Trophoblast cell (in vitro differentiated cells and primary cell): ENCODE measurements at places on chromosomes 13 and 19.

- no peak for DNase-seq
These were observed 288.2 kb downstream of the MYO16 start for GRCh38 chr13:108917581-108917980.

DNA sequence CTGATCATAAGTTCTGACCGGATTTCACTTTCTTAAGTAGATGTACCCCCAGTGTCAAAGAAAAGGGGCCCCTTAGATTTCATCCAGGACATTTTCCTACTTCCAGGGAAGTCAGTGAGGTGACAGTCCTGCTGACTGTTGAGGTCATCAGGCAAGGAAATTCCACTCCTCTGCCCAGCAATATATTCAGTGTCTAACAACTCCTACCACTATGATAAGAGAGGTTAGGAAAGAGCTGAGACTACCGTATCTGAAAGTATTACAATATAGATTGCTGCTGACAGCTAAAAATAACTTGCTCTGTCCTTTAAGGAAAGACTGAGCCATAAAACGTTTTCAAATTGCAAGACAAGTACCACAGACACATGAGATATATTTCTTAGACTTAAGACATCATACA, 325.1 kb downstream of the EFNB2 start:
- no peak for DNase-seq

GRCh38 chr19:6044056-6044805, 66.1 kb downstream of the RFX2 start:
- DNase-seq, result no peak

DNA sequence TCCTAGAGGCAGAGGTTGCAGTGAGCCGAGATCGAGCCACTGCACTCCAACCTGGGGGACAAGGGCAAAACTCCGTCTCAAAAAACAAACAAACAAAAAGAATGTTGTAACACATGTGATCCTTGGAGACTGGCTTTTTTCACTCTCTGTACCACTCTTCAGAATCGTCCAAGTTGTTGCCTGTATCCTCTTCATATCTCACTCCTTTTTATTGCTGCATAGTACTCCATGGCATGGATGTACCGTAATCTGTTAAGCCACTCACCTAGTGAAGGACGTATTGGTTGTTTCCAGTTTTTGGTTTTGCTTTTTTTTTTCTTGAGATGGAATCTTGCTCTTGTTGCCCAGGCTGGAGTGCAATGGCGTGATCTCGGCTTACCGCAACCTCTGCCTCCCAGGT, 7.0 kb upstream of the CD22 start:
- DNase-seq, result no peak

GRCh38 chr13:112686364-112686763, 3.5 kb upstream of the ATP11A start:
- no peak for DNase-seq

DNA sequence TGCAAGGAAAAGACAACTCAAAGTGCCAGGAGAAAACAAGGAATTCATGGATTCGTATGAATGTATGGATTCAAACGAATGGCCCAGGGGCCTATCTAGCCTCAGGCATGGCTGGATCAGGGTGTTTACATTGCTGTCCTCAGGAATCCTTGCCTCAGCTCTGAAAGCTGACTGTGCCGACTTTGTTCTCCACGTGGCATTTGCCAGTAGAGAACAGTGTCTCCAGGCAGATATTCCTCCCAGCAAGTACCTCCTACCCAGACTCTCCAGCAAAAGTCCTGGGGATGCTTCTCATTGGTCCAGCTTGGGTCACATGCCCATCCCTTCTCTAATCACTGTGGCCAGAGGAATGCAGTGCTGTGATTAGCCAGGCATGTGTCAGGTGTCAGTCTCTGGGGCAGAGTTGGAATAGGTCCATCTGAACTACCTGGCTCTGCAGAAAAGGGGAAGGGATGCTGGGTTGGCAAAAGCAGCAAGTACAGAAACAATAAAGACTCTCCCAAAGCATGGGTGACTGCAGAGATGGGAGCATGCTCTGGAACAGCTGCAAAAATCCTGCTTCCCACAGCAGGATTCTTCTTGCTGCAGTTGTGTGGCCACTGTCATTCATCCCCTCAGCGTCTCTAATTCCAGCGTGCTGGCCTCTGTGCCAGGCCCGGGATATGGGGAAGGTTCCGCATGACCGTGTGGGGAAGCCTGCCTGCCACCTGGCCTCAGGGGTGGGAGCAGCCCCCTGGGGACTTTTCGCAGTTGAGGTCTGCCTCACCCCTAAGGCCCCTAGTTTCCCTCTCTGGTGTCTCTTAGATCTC, 30.0 kb downstream of the CCNE1 start:
- DNase-seq, result peak; percentile 100

- peak; percentile 33 for DNase-seq
These were observed 14.7 kb downstream of the CDX2 start for GRCh38 chr13:27954406-27954851.

- no peak for DNase-seq
These were observed 29.0 kb downstream of the GPX4 start for GRCh38 chr19:1132552-1133383.

DNA sequence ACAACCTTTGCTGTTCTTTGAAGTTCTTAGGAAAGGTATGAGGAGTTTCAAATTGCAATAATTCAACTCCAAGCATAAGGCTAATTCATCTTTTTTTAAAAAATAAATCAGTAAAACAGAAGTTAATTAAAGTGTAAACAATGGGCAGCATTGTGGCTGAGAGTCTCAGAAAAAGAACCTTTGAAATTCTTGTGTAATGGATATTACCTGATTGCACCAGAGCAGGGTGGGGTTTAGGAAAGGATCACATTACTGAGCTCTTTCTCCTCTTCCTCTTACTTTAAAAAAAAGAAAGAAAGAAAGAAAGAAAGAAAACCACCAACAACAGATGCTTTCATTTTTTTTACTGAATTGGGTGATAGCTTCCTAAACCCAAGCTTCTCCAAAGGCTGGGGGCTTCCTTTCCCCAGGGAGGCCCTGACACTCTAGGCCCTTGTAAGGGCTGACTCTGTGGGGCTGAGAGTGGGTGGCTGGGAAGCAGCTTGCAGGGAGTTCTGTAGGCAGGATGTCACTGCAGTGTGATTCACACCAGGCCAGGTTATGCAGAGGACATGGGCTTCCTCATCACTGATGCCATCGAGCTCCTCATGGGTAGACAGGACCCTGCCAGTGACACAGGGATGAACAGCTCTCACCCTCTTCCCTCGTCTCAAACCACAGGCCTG, 564.5 kb downstream of the FGF9 start:
- no peak for DNase-seq

- peak; percentile 44 for DNase-seq
These were observed 2.1 kb upstream of the UTP14C start for GRCh38 chr13:52022356-52022755.

DNA sequence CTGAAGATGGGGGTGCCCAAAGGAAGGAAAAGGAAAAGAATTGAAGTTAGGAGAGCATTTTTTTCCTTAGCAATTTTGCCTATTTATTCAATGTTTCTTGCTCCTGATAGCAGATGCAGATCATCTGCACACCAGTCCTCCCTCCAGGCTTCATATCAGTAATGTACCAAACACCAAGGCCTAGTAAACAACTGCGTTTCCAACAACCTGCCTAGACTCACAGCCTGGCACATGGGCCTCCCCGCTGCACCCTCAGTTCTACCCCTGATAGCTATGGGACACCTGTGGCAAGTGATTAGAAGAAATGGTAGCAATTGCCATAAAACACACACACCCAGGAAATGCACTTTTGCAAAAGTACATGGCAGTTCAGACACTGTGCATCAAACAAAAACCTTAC, 30.4 kb upstream of the HMGB1 start:
- no peak for DNase-seq

GRCh38 chr19:2883686-2884439, 16.7 kb downstream of the ZNF556 start:
- no peak for DNase-seq

- no peak for DNase-seq
These were observed 30.6 kb upstream of the SOHLH2 start for GRCh38 chr13:36244990-36245389.

- no peak for DNase-seq
These were observed 71.4 kb upstream of the SERP2 start for GRCh38 chr13:44302233-44302632.

DNA sequence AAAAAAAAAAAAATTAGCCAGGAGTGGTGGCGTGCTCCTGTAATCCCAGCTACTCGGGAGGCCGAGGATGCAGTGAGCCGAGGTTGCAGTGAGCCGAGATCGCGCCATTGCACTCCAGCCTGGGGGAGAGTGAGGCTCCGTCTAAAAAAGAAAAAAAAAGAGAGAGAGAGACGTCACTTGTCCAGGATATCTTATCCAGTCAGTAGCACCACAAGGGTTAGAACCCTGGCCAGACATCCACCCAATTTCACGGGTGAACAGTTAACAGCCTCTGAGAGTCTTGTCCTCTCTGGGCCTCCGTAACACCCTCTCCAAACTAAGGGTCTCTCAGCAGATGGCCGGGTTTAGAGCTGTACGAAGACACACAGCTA, 917 bp upstream of the CLPTM1 start:
- DNase-seq, result no peak

DNA sequence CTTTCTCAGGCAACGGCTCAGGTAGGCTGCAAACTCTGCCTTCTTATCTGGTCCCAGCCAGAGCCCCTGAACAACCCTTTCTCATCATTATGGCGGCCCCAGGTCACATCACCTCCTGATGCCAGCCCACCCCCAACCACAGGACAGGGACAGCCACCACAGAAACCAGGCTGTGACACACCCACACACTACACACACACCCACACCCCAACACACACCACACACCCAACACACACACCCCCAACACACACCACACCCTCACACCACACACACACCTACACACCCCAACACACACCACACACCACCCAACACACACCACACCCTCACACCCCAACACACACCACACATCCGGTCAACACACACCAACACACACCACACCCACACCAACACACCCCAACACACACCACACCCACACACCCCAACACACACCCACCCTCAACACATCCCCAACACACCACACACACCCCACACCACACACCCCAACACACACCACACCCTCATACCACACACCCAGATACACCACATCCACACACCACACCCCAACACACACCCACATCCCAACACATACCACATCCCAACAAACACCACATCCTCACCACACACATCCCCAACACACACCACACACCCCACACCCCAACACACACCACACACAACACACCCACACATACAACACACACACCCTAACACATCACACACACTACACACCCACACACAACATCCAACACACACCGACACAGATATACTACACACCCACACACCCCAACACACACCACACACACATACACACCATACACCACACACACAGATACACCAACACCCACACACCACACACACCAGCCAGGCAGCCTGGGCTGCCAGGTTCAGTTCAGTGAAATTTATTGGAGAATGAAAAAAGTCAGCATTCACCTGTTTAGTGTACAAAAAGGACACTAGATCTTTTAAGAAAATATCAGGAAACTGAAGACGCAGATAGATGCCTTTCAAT, 4.2 kb upstream of the ISYNA1 start:
- DNase-seq, result no peak

DNA sequence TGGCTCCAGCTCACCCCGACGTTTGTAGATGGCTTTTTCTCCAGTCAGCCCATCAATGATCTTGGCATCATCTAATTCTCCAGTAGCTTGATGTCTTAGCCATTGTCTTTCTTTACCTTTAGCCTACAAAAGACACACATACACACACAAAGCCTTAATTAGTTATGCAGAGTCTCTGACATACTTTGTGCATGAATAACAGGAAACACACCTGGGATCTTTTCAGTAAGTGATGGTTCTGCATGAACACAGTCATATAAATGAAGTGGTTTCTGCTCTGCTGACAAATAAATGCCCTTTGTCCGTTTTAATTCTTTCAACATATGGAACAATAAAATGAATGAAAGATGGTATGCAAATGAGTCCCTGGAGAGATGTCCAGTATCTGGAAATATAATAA, 133.3 kb downstream of the RGCC start:
- no peak for DNase-seq

DNA sequence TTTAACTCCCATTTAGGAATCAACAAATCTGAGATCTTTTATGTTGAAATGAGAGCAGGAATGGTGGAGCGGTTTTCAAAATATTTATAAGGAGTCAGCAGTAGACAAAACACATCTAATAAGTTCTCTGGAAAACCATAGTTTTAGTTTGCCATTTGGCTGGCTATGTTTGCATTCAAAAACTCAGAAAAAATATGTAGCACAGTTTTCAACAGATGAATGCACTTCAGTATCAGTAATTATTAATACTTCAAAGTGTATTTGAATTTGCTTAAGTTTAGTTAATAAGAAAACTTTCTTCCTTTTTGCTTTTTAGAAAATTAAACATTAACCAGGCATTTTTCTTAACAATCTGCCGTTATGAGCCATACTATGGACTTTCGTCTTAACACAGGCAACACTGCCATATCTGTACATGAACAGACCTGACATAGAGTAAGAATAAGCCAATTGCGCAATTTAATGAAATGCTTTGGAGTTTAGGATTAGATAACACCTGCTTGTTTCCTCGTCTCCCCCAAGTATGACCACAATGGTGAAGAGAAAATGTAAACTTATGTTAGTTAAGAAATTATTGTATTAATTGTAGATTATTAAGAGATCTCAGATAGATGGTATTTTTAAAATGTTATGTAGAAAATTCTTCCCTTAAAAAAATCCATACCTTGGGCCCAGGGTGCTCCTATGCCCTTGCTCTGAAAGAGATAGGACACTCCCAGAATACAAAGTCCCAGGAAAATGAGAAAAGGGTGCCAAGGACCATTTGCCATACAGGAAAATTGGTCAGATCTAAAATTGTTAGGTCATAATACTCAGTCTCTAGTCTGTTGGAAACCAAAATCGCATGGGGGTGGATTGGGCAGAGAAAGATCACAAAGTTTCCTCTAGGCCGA, 552.3 kb upstream of the ARGLU1 start:
- no peak for DNase-seq

DNA sequence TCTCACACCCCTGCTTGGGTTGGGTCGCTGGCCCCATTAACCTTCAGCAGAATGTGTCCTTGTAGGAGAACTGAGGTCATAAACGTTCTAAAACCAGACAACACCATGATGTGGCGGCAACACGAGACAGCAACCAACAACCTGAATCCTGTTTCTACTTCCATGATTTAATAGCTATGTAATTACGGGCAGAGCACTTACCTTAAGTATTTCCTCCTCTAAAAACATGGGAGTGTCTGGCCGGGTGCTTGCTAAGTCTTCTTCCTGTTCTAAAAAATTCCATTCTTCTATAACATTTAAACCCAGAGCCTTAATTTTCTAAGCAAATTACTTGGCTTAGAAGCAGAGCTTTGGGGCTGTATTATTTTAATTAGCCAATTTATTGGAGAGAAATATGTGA, 33.5 kb upstream of the IRS2 start:
- no peak for DNase-seq

DNA sequence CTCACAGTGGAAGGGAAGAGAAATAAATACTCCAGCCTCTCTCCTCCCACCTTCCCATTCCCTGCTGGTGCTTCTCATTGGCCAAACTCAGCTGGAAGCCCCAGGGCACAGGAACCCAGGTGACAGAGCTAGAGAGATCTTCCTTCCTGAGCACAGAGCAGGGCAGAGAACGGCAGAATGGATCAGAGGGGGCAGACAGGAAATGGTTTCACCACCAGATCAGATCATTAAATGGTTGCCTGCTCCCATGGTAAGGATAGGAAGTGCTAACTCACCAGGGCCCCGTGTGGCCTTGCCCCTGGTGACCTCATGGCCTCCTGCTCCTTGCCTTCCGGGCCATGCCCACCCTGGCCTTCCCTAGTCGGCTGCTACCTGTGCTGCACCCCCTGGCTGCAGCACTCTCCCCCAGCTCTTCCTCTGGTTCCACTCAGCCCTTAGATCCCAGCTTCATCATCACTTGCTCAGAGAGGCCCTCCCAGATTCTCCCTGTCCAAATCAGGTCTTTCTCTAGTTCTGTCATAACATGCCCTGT, 108.7 kb downstream of the DPF1 start:
- DNase-seq, result no peak
